ENCODE measurements at places on chromosomes 2 and 18.

DNA sequence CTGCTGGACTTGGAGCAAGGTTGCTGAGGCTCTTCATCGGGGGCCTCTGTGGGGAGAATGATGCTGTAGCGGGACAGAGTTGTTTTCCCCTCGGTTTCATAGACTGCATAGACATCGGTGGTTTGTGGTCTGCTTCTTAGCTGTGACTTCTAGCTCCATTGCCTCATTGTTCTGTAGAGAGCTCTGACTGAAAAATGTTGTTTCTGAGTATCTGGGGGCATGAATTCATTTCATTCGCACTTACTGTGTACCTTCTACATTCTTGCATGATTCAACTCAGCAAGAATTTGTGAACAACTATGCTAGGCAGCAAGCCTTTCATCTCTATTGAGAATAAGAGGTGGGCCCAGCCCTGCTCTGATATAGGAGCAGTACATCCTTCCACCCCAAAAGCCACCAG is 406.8 kb downstream of the NBAS start:
- DNase-seq: no peak

DNA sequence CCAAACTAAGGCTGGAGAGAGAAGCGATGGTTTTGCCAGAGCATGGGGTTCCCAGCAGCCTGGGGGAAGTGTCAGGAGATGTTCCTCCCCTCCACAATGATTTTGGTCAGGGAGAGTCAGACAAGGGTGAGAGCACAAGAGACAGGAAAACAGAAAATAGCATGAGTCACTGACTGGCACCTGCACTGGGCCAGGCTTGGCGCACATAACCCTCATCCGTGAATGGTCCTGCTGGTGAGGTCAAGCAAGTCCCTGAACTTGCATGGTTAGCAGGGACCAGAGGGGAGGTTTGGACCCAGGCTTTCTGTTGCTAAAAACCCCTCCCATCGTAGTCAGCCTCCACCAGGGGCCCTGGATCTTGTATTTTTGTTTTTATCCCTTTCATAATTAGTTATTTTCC is 174.5 kb upstream of the MYT1L start:
- DNase-seq: no peak

GRCh38 chr2:58601017-58601416 is 359.9 kb upstream of the FANCL start:
- DNase-seq: no peak

GRCh38 chr2:48248251-48248933 is 281.6 kb upstream of the STON1 start:
- DNase-seq: no peak

GRCh38 chr18:50836521-50836957 is 16.7 kb upstream of the MRO start:
- no peak for DNase-seq

GRCh38 chr2:67006373-67006960 is 390.7 kb upstream of the ETAA1 start:
- no peak for DNase-seq

- DNase-seq: peak; percentile 54
Observed at GRCh38 chr2:234488913-234489451, 7.9 kb downstream of the ARL4C start.

GRCh38 chr2:232537499-232537898 is 2.0 kb upstream of the CHRNG start:
- DNase-seq: no peak

GRCh38 chr2:45311559-45311958 is 299.5 kb downstream of the SRBD1 start:
- DNase-seq: no peak

DNA sequence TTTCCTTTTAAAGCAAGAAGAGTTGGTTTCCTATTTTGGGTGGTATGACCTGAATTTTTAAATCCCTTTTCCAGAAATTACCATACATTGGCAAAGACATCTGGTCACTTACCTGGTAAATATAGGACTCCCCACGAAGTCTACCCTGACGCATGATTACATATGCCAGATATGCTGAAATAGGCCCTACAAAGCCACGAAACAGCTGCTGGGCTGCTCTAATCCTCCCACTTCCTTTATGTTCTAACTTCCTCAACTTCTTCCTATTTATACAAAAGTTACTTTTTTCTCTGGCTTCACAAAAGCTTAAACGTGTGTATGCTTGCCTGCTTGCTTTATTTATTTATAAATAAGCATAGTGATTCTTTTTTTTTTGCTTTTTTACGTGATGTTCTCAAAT is 186.0 kb upstream of the EPHA4 start:
- DNase-seq: no peak

GRCh38 chr18:5214583-5215351 is 17.7 kb upstream of the AKAIN1 start:
- DNase-seq: no peak

- DNase-seq: no peak
Observed at GRCh38 chr2:199982126-199982843, 26.9 kb downstream of the MAIP1 start.

DNA sequence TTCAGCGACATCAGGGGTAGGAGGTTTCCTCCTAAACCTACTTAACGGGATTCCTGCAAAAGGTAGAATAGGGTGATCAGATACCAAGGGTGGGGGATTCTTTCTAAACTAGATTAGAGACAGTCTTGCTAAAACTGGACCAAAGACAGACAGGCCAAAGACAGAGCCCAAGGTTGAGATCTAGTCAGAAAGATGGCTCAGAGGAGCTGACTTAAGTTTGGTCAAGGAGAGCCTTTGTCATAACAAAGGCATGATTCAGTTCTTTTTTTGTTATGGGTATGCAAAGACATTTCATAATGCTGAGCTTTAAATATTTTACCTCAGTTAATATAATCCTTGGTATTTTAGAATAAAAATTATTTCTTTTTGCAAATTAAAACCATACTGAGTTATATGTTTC is 17.8 kb upstream of the GPR75 start:
- DNase-seq: no peak

DNA sequence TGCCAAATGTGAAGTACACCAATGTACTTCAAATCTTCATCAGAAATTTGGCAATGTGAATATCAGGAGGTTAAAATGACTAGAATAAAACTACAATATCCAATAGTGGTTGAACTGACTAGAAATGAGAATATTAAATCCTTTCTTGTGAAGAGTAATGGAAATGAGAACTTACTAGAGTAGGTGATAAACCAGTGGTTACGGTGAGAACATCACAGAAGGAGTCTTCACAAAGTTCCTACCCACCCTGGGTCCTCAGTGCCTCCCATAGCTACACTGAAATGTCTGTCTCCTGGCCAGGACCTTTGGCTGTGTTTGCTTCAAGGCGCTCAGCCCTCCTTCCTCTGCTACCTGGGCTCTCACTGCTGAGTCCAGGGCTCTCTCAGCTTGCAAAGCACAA is 289.7 kb downstream of the STK39 start:
- no peak for DNase-seq

GRCh38 chr2:237354892-237355291 is 59.1 kb downstream of the COL6A3 start:
- DNase-seq: no peak

GRCh38 chr2:3202926-3203325 is 174.7 kb downstream of the EIPR1 start:
- no peak for DNase-seq

Measured in activated naive CD4-positive, alpha-beta T cell (primary cell).